ENCODE measurements at places on chromosomes 3 and 15.

- DNase-seq = peak; percentile 90
Measured at GRCh38 chr3:175335229-175335628, 476.1 kb downstream of the NAALADL2 start.

DNA sequence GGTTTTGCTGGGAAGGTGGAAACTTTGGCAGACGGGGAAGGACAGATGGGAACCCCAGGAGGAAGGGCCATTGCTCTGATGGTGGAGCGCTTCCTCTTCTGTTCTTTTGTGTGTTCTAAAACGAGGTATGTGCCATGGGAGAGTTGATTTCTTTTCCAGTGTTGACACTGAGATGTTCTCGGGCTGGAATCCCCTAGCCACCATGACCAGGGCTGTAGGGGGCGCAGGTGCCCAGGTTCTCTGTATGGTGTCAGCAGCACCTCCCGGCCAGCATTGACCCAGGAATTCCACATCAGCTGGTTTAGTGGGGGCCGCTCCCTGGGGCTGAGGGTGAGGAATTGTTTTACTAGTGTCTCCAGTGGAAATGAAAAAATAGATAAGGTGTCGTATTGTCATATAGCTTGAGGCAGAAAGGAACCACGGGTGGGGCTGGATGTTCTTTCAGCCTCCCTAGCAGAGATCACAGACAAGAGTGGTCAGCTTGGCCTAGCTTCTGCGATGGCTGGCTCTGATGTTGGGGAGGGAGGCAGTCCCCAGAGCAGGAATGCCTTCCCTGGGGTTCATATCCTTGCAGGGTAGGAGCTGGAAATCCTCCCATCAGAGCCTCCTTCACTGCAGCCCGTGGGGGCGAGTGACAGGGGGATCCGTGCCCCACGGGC is 34.2 kb upstream of the ACAD9 start:
- DNase-seq = no peak

GRCh38 chr15:57306161-57306943 is 70.0 kb upstream of the CGNL1 start:
- DNase-seq = no peak

DNA sequence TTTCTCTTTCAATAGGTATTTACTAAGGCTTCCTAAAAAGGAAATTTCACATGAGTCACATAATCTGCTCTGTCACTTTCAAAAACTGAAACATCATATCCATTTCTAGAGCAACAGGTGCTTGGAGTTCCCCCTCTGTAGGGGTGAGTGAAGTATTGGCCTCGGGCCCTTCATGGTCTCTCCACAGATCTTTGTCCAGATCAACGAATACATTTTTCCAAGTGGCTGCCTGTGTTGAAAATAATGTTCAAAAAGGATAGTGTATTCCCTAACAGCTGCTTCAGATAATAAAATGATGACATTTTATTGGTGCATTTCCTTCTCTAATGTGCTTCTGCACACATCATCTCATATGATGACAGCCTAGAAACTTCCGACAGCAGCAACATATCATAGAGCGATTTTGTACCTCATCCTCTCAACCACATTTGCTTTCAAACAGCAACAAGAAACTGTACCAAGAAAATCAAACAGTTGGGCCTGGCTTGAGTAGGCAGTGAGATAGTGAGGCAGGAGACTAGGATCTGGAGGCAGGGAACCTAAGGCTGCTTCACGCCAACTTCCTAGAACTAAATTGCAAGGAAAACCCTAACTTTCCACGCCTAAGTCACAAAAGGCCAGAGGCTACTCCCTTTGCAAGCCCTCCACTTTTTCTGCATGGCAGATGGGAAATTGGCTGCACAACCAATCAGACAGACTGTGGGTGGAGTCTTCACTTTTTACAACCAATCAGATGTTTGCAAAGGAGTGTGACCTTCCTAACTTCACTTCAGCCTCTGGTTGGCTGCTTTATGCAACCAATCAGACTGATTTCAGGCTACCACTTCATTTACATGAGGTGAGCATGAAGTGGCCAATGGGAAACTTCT is 340.2 kb downstream of the LRRC3B start:
- DNase-seq = no peak

DNA sequence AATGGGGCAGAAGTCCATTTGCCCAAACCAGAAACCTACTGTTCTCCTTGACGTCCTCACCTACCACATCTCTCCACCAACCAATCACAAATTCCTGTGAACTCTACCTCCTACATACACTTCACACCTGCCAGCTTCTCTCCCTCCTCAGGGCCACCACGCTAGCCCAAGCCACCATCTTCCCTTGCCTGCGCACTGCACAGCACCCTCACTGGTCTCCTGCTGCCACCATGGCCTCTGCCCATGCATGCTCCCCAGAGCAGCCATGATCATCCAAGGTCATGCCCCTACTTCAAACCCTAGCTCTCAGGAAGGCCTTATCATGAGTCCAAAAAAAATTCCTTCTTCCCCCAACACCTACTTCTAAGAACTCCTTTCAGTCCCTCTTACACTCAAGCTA is 1.1 kb upstream of the EPHB3 start:
- DNase-seq = no peak

- DNase-seq = no peak
Measured at GRCh38 chr3:143081365-143081764, 38.2 kb upstream of the CHST2 start.

DNA sequence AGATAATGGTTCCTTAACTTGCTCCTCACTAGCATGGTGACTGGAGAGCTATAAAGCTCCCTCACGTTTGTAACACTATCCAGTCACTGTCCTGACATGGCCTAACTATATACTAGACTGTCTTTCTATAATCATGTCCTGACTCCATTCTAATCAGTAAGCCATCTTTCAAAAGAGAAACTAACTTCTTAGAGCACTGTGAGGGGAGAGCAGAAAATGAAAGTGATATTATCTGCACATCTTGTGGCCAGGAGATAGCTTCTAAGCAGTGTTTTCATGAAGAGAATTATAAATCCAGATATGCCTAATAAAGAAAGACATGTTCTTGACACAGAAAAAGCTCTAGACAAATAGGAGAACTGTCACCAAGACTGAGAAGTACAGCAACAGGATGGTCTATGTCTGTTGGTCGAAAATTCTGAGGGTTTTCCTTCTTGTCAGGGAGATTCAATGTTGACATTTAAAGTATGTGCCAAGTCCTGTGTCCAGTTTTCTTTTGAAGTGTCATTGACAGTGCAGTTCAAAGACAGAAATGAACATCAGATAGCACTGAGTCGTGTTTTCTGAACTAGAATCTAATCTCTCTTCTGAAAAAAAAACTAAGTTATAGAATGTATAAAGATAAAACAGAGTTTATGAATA is 230.6 kb upstream of the PEX5L start:
- no peak for DNase-seq

DNA sequence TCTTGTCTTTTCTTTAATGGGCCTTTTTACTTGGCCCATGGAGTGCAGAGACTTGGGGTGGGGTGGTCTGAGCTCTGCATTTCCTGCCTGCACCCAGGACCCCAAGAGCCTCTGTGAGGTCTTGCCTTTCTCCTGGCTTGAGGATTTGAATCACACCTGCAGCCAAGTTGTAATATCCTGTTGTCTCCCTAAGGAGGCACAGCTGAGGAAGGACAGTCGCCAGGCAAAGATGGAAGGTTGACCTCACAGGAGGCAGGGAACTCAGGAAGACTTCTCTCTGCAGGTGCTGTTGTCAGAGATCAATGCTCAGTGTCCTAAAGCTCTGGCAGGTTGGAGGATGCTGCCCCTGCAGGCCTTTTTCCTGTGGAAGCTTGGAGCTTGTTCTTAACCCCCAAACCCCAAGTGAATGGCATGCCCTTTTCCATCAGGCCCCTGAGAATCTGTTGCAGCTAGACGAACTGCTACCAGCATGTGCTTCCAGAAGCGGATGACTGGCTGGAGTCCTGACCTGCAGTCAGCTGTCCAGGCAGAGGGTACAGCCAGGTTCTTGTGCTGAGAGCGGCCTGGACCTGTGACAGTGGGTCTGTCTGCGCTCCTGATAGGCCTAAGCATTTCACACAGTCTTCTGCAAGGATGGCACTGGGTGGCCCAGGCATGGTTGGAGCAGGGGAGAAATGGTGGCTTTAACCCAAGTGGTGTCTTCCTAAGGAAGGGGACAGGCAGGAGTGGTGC is 120.0 kb downstream of the EEFSEC start:
- no peak for DNase-seq

Measured in AG04449 (cell line).